Esophagus squamous epithelium (tissue), 5 donors: ENCODE measurements at places on chromosomes 16 and 17.

DNA sequence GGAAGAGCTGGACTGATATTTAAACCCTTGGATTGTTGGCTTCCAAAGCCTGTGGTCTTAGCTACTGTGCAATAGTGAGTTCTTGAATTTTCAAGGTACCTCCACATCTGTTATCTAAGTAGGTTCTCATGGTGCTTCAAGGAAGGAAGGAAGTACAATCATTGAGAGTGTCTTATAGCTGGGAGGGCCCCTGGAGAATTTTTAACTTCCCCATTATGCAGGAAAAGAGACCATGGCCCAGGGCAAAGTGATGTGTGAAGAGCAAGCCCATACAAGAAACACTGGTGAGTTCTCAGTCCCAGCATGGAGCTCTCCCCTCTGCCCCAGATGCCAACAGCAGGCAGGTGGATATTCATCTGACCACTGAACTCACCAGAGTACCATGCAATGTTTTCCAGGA lies 169.0 kb upstream of the IRX6 start:
- no peak for DNase-seq
- H3K27me3 ChIP-seq = no peaks in the 10 kb centered on the region
- no peaks in the 10 kb centered on the region for H3K36me3 ChIP-seq
- no peaks in the 10 kb centered on the region for H3K4me1 ChIP-seq
- H3K4me3 ChIP-seq = no peak overlapping the region

- no peaks in the 10 kb centered on the region for H3K27me3 ChIP-seq
- DNase-seq = no peak
- no peak overlapping the region for H3K4me3 ChIP-seq
- H3K4me1 ChIP-seq = peaks cover 6% of the 10 kb centered on the region
- H3K27ac ChIP-seq = no peak overlapping the region
These were observed 18.2 kb upstream of the IL17C start for GRCh38 chr16:88619859-88620815.

DNA sequence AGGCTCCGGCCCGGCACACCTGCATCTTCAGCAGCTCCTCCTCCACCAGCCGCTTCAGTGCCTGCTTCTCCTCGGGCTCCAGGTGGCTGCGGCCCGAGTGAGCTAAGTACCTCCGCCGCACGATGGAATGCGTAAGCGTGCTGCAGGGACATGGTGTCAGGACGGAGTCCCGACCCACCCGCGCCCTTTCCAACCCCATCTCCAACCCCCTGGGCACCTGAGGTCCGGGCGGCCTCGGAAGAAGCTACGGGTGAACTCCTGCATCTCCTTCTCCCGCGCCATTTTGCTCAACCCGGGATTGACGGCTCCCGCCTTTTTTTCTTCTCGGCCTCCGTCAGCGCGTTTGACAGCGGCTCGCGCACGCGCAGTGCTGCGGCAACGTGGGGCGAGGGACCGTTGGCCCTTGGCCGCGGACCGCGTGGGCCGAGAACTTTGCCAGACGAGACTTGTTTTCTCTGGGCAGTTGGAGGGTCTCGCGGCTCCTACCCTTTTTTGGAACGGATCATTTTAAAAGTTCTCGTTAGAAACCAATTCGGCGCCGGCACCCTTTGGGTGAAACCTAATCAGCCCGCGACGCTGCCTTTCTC lies at the start of gene HIRIP3:
HIRIP3 (minus strand) TSS at position 294 of the 587 bp plus-strand sequence; CDS start at position 282, 12 bp downstream.
- H3K36me3 ChIP-seq = peaks cover 66% of the 10 kb centered on the region
- peak within 1 kb of the TSS; percentile 88 for H3K4me3 ChIP-seq
- H3K4me1 ChIP-seq = peaks cover 35% of the 10 kb centered on the region
- H3K27ac ChIP-seq = peak within 1 kb of the TSS; percentile 95
- peak; percentile 63 for DNase-seq

DNA sequence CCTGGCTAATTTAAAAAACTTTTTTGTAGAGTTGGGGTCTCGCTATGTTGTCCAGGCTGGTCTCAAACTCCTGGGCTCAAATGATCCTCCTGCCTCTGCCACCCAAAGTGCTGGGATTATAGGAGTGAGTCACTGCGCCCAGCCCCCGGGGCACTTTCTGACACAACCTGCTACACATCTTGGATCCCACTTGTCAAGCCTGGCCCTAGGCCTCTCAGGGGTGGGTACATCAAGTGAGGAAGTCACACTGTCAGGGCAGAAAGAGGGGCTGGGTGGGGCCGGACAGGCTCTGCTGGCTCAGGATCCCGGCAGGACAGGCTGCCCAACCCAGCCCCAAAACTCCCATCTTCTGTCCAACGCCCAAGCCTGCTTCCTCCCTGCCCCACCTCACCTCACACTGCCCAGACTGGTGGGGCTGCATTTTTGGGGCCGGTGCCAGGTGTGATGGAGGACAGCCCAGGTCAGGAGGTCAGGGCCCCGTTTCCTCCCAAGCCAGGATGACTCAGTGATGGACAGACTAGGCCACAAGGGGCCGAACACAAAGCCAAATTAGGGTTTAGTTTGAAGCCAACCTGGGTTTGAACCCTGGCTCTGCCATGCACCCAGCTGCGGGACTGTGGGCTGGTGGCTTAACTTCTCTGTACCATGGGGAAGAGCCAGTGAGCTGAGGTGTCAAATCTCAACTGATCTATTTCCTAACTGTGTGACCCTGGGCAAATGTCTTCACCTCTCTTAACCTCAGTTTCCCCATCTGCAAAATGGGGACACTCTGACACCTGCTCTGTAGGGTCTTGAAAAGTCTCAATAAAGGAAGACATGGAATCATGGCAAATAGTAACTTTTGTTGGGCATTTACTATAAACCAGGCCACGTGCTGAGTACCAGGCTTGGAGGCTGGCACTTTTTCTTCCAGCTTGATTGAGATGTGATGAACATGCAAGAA lies 8.9 kb upstream of the PPL start:
- no peaks in the 10 kb centered on the region for H3K27me3 ChIP-seq
- peak overlapping the region; percentile 25 for H3K4me3 ChIP-seq

- no peak for DNase-seq
- no peaks in the 10 kb centered on the region for H3K36me3 ChIP-seq
- H3K27ac ChIP-seq = no peak overlapping the region
- no peaks in the 10 kb centered on the region for H3K27me3 ChIP-seq
- no peak overlapping the region for H3K4me3 ChIP-seq
These were observed 149.2 kb upstream of the TBX2 start for GRCh38 chr17:61250335-61250890.

- no peak overlapping the region for H3K27ac ChIP-seq
- H3K36me3 ChIP-seq = no peaks in the 10 kb centered on the region
- no peaks in the 10 kb centered on the region for H3K4me1 ChIP-seq
These were observed 128.2 kb upstream of the COX10 start for GRCh38 chr17:13940858-13941665.

- peaks cover 64% of the 10 kb centered on the region for H3K27me3 ChIP-seq
- no peak for DNase-seq
- H3K4me1 ChIP-seq = no peaks in the 10 kb centered on the region
- no peak overlapping the region for H3K4me3 ChIP-seq
These were observed 9.1 kb upstream of the MED9 start for GRCh38 chr17:17467720-17468119.

DNA sequence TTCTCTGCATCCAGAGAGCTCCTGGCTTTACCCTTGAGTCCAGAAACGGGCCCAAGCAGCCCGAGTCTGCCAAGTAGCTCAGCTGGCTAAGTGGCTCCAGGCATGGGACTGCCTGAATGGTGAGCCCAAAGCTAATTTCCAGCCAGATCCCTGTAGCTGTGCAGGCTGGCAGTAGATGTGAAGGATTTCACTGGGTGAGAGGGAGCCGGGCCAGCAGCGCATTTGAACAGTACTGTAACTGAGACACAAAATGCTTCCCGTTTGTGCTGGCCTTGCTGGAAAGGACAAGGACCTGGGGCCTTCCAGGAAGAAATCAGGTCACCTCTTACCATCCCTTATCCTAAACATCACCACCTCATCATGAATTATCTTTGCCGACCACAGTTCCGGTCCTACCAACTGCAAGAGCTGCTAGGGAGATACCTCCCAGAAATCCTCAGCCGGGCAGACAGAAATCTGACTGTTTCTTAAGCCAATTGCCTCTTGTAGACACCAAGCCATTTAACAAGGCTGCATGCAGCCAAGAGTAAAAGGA lies 3.7 kb downstream of the TIMP2 start:
- H3K27me3 ChIP-seq = no peaks in the 10 kb centered on the region
- no peak for DNase-seq
- peak overlapping the region; percentile 6 for H3K27ac ChIP-seq
- H3K4me3 ChIP-seq = no peak overlapping the region
- H3K4me1 ChIP-seq = peaks cover 59% of the 10 kb centered on the region

DNA sequence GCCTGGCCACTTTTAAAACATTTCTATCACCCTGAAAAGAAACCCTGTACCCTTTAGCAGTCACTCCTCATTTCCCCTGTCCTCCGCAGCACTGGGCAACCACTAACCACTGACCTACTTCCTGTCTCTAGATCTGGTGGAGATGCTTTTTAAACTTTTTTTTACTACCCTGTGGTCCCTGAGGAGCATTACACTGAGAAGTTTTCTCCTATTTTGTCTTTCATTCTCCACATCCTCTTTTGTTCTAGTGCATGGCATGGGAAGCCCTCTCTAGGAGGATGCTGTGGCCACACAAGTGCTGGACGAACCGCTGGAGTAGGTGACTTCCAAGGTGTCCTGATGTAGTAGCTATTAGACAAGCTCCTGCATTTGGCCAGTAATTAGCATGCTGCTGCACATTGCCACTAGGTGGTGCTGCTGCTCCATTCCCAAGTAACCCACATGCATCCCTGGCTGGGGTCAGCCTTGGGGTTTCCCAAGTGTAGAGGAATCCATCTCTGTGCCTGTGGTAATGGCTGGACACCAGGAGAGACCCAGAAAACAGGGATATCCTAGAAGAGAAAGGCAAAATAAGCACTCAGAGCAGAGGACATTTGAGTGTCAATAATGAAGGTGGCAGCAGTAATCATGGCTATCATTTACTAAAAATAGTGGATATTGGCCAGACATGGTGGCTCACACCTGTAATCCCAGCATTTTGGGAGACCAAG lies 143.8 kb upstream of the CRHR1 start:
- no peak for DNase-seq
- no peak overlapping the region for H3K4me3 ChIP-seq
- H3K27me3 ChIP-seq = no peaks in the 10 kb centered on the region
- H3K27ac ChIP-seq = no peak overlapping the region
- no peaks in the 10 kb centered on the region for H3K4me1 ChIP-seq
- peaks cover 4% of the 10 kb centered on the region for H3K36me3 ChIP-seq

DNA sequence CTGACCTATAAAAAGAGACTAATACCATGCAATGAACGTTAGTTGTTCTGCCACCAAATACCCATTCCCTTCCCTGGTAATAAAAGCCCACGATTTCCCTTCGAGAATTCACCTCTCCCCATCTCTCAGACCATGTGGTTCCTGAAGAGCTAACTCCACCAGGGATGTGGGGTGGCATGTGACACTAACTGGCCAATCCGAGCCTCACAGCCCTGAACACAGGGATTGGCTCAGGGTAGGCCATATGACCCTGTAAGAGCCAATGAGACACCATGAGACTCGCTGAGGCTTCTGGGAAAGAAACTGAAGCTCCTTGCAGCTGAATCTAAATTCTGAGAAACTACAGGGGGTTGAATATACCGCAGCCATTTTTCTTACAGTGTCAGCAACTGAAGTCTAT lies 21.1 kb downstream of the HELZ start:
- no peaks in the 10 kb centered on the region for H3K4me1 ChIP-seq
- DNase-seq = no peak
- no peaks in the 10 kb centered on the region for H3K27me3 ChIP-seq
- no peak overlapping the region for H3K4me3 ChIP-seq
- H3K36me3 ChIP-seq = no peaks in the 10 kb centered on the region

DNA sequence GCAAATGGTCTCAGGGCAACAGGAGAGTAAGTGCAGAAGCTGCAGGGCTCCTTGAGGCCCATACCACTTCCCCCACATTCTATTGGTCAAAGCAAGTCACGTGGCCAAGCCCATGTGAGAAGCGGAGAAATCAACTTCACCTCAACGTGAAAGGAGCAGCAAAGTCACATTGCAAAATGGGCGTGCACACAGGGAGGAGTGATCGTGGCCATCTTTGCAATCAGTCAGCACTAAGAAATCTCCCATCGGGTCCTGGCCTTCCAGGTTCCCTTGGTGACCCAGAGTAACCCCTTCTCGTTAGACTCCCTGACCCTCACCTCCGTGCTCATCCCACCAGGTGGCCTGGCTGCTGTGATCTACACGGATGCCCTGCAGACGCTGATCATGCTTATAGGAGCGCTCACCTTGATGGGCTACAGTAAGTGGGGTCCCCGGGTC lies 38.0 kb downstream of the SLC5A11 start:
- H3K27me3 ChIP-seq = no peaks in the 10 kb centered on the region
- H3K4me1 ChIP-seq = no peaks in the 10 kb centered on the region
- no peaks in the 10 kb centered on the region for H3K36me3 ChIP-seq
- no peak for DNase-seq
- no peak overlapping the region for H3K4me3 ChIP-seq

DNA sequence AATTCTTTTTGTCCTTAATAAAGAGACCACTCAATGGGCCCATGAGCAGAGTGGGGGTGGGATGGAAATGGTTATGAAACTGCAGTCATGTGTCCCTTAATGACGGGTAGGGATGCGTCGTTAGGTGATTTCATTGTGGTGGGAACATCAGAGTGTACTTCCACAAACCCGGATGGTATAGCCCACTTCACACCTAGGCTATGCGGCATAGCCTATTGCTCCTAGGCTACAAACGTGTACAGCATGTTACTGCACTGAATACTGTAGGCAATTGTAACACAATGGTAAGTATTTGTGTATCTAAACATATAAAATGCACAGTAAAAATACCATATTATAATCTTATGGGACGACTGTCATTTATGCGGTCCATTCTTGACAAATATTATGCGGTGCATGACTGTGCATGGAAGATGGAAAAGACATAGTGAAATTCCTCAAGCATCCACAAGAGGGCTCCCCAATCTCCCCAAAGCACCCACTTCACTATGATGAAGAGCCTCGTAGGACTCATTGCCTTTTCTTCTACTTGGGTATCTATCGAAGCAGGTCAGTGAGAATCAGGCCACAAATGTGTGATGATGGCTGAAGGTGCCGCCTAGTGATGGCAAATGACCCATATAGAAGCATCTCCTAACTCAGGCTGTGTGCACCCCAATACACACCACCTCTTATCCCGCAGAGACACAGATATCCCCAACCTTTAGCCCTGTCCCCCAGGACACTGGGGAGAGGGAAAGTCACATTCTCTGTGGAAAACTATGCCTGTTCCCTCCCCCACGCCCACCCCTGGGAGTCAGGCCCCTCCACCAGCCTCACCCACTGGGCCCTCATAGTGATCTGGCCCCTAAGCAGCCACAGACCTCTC lies 43.5 kb downstream of the TBX21 start:
- no peaks in the 10 kb centered on the region for H3K36me3 ChIP-seq
- no peaks in the 10 kb centered on the region for H3K4me1 ChIP-seq
- H3K27ac ChIP-seq = no peak overlapping the region
- no peak for DNase-seq
